Activated T-cell treated with anti-CD3 and anti-CD28 coated beads, Interleukin-2, amount 50 U/mL, for 72 hours (primary cell): ENCODE measurements at places on chromosomes 13 and 19. TPM values are rescaled to one million over a fixed set of nuclear protein-coding genes. Genes with fewer than 3 reads are reported as not detected.
A peak's percentile ranks its signal among the peaks of the same experiment; 100 is the strongest.

- DNase-seq, result no peak
Measured at GRCh38 chr13:77810430-77810829, 108.2 kb downstream of the EDNRB start.

- no peak for DNase-seq
Measured at GRCh38 chr19:5914946-5915781, 1.1 kb downstream of the CAPS start.

DNA sequence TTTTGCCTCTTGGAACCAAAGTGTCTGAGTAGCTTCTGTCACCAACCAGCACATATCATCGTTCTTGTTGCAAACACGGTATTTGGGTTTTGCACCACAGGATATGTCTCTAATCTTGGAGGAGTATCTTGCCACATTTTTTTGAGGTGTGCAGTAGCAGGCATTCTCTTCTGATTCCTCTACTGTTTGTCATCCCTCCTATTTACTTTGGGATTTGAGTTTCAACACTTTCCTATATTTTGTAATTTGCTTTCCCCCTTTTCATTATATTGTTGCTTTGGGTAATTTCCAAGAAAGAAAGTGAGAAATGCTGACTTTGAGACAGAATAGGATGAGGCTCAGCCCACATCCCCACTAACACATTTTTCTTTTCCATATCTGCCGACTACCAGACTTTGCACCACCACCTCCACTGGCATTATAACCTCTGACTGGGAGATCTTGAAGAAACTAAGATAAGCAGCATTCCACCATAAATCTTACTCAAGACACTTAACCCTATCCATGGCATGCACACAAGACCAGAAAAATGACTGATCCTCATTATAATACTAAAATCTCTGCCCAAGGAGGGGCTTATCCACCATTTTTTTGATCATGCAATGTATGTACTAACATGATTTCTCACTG lies 12.0 kb upstream of the DZIP1 start:
- DNase-seq, result no peak

DNA sequence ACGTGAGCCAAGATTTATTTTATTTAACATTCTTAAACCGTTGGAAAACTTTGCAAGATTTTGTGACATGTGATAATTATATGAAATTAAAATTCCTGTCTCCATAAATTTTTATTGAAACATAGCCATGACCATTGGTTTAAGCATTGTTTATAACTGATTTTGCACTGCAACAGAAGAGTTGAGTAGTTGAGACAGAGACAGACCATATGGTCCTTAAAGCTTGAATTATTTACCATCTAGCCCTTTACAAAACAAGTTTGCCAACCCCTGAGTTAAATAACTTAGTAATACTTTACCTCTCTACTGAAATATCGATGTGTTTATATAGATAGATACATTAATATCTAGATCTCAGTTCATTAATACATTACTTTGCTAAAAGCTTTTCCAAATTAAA lies 814.1 kb upstream of the GPC6 start:
- no peak for DNase-seq

- no peak for DNase-seq
Measured at GRCh38 chr19:49042177-49042576, 1.5 kb upstream of the CGB5 start.

DNA sequence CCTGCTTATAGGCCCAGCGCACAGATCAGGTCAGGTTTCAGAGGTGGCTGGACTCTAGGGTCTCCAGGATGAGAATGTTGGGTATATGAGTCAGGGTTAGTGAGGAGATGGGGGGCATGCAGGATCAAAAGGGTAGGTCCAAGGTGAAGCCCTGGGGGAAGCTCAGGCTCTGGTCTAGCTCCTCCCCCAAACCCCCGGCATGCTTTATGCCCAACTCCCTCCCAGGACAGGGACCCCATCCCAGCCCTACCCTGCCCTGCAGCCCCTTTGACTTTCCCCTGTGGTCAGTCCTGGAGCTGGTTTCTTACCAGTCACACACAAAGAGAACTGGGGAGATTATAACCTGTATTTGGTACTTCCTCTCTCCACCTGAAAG lies 9.8 kb upstream of the CEACAM18 start:
- no peak for DNase-seq

DNA sequence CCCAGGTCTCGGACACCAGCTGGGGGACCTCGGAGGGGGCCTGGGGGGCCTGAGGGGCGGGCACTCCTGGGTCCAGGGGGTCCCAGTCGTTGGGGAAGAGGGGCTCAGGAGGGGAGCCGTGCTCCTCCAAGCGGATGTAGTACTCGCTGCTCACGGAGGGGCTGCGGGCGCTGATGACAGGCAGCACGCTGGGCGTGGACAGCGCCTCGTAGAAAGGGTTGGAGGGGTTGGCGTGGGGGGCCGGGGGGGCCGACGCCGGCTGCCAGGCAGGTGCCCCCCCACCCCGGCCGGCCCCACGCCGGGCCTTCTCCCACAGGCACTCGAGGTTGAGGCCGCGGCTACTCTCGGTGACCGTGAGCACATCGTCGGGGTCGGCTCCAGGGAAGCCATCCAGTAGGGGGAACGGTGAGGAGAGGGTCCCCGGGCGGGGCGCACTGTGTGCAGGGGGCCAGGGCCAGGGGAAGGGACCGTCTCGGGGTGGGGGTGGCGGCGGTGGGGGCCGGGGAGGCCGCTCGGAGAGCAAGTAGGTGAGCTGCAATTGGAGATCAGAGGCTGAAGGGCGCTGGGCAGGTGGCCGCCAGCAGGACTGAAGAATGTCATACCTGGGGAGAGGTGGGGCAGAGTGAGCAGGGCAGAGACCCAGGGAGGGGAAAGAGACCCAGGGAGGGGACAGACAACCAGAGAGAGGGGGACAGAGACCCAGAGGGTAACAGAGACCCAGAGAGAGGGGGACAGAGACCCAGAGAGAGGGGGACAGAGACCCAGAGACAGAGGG lies 12.1 kb downstream of the LMTK3 start:
- DNase-seq, result no peak

DNA sequence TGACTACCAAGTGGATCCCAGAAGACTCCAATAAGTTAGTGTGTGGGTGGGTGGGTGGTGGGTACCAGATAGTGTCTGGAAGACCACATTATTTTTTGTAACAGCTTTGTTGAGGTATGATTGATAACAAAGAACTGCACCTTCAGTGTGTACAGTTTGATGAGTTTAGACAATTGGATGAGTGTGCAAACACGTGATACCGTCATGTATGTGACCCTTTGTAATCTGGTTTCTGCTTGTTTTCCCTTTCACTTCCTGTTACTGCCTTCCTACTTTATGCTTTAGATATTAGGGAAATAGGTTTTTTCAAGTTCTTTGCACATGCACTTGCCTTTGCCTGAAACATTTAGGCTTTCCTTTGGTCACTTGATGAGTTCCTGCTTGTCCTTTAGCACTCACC lies 8.5 kb downstream of the RPL21 start:
- DNase-seq, result no peak

- no peak for DNase-seq
Measured at GRCh38 chr13:37141011-37141410, 35.5 kb upstream of the CSNK1A1L start.

GRCh38 chr13:114034481-114034891 lies 60.6 kb upstream of the C13orf46 start:
- no peak for DNase-seq

GRCh38 chr13:110562036-110562597 lies 595 bp upstream of the RAB20 start:
- no peak for DNase-seq

DNA sequence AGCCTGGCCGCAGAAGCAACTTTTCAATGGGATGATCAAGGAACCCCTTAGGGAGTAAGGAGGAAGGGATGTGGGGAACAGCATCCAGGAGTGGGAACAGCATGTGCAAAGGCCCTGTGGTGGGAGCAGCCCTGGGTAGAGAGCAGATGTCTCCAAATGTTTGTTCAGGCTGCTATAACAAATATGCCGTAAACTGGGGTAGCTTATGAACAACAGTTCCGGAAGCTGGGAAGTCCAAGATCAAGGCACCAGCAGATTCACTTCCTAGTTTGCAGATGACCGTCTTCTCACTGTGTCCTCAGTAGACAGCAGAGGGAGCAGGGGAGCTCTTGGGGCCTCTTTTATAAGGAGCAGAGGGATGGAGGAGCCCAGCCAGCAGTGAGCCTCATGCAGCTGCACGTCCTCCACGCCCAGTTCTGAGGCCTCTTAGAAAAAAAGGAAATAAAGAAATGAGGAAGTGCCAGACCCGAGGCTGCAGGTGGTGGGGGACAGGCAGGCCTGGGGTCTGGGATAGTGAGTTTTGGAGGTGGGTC lies 4.2 kb upstream of the LRRC25 start:
- DNase-seq, result no peak

DNA sequence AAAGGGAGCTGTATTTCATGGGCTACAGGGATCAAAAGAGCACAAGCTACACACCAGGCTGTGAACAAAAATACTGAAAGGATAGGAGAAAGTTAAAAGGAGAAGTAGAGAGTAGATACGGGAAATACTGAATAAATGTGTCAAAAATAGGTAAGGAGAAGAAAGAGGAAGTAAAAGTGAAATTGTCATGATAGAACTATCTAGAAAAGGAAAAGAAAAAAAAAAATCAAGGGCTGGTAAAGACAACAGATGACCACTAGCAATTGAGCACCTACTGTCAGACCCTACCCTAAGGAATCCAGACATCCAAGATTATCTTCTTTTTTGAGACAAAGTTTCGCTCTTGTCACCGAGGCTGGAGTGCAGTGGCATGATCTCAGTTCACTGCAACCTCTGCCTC lies 4.8 kb downstream of the RUBCNL start:
- DNase-seq, result no peak

DNA sequence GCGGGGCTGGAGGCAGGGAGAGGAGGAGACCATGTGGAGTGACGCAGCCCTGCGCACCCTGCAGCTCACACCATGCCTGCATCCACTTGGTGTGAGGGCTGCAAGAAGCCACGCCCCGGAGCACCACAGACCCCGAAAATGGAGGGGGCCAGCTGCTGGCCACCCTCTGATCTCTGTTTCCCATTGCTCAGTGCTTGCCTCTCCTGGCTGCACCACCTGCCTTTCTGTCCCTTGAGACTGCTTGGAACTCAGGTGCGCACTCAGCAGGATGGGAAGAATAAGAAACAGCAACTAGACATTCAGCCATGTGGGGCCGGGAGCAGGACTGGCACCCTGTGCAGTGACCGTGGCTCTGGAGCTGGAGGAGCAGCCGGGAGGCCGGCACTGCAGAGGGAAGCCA lies 64.0 kb downstream of the ANKRD10 start:
- DNase-seq, result no peak

- no peak for DNase-seq
Measured at GRCh38 chr13:32316501-32316900, 1.2 kb downstream of the BRCA2 start.

- DNase-seq, result no peak
Measured at GRCh38 chr19:29779921-29780320, 31.9 kb upstream of the CCNE1 start.

DNA sequence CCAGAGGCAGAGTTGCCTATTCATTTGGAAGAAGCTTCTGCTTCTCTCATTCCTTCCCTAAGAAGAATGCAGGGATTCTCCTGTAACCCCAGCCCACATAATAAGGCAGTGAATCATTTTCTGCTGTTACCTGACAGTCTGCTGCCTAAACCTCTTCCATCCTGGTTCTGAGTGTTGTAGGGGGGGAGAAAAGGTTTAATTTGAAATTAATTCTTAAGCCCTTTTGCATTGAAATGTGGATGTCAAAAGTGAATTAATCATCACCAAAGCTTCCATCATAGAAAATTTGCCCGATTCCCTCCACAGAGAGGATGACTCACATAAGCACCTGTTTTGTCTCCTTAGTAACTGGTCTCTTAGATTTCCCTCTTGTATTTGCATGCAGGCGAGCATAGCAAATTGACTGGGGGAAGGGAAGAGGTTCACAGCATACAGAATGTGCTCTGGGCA lies 146.7 kb upstream of the FNDC3A start:
- no peak for DNase-seq

- no peak for DNase-seq
Measured at GRCh38 chr13:94033830-94034642, 445.4 kb downstream of the DCT start.

DNA sequence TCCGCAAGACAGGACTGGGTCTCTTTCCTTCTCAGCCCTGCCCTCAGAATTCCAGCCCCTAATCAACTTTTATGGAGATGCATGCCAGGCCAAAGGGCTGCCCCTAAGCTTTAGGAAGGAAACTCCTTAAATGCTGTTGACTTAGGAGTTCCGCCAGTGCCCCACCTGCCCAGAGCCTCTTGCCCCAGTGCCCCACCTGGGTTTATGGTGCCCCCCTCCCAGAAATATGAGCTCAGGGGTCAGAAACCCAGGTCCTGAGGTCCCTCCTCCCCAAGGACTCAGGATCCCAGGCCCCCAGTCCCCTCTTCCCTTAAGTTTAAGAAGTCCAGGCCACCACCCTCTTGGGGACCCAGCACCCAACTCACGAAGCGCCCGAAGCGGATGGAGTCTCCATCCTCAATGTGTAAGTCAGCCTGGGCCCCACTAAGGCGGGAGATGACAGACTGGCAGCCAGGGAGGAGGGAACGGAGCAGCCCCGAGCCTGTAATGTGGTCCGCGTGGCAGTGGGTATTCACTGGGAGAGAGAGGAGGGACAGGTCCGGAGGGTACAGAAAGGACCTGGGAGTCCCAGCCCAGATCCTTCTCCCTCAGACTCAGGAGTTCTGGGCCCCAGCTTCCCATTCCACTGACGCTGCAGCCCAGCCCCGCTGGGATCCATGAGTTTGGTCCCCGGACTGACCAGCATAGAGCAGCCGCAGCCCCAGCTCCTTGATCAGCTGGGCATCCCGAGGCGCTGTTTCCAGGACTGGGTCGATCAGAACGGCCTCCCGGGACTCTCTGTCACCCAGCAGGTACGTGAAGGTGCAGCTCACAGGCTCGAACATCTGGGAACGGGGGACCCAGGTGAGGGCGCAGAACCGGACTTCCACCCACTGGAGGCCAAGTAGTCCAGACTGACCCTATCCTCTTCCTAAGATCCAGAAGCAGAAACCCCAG lies 897 bp downstream of the ETHE1 start:
- peak; percentile 55 for DNase-seq

DNA sequence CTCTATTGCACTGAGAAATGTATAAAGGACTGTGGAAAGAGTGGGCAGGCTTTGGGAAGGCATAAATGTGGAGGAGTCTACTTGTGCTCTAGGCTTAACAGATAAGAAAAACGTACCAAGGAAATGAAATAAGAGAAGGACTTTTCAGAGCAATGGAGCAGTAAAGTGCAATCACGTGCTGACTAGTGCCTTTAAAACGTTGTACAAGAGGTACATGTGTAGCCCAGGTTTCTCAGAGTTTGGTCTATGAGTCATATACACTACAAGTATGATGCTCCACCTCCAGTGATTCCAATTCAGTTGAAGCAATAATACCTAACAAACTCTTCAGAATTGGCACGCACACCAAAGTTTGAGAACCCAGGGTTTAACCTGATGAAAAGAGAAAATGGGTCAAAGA lies 13.4 kb upstream of the FNDC3A start:
- DNase-seq, result no peak

- no peak for DNase-seq
Measured at GRCh38 chr19:55119053-55119452, 1.6 kb upstream of the PPP1R12C start.

GRCh38 chr13:102800145-102801041 lies 1.5 kb downstream of the BIVM start:
- DNase-seq, result peak; percentile 91

FLT3LG gene
- total RNA-seq, result 69.7 TPM

SOX1 gene
- 0.07 TPM for total RNA-seq

CA11 gene
- 10.5 TPM for total RNA-seq

KLC3 gene
- total RNA-seq, result 0.42 TPM

FFAR1 gene
- total RNA-seq, result 1.4 TPM

CRB3 gene
- 5.0 TPM for total RNA-seq

NOTCH3 gene
- 0.02 TPM for total RNA-seq

PEX11G gene
- total RNA-seq, result 1.1 TPM

TRAPPC2B gene
- total RNA-seq, result 8.5 TPM

CYP2S1 gene
- 1.2 TPM for total RNA-seq

CEACAM20 gene
- total RNA-seq, result not detected

RXFP2 gene
- total RNA-seq, result not detected

DOCK9 gene
- total RNA-seq, result 71.5 TPM
